ENCODE measurements at places on chromosomes 4 and X. TPM values are rescaled to one million over a fixed set of nuclear protein-coding genes. Genes with fewer than 3 reads are reported as not detected.

Gene GABRA4
- under 0.01 TPM for total RNA-seq

Gene SMARCA1
- total RNA-seq = 53.8 TPM

Gene APOOL
- 6.8 TPM for total RNA-seq

Gene PAGE1
- not detected for total RNA-seq

Gene IGSF1
- total RNA-seq = 59.5 TPM

Gene ZRSR2
- 2.6 TPM for total RNA-seq

Gene COPS4
- 130 TPM for total RNA-seq

Gene SCD5
- 9.4 TPM for total RNA-seq

Gene SMR3B
- not detected for total RNA-seq

Gene NUDT11
- total RNA-seq = 3.7 TPM

Gene DLG3
- total RNA-seq = 7.3 TPM

Gene MAGEE1
- total RNA-seq = 1.6 TPM

Gene DCHS2
- total RNA-seq = 18.3 TPM

Gene GBA3
- not detected for total RNA-seq

Gene PABPC1L2A
- not detected for total RNA-seq

Gene DKK2
- total RNA-seq = 28.2 TPM

Gene CHIC1
- 6.3 TPM for total RNA-seq

Gene ARMCX1
- 91.3 TPM for total RNA-seq

Gene AIFM1
- 19.3 TPM for total RNA-seq

Gene GC
- not detected for total RNA-seq

Gene CXCL1
- total RNA-seq = 0.52 TPM

Gene GPR34
- 13.6 TPM for total RNA-seq

Gene LAMP2
- total RNA-seq = 83.0 TPM

Gene LIMCH1
- 87.2 TPM for total RNA-seq

Gene CXorf58
- not detected for total RNA-seq

Gene DGKQ
- total RNA-seq = 2.1 TPM
